ENCODE measurements at places on chromosomes 11 and 22.
A peak's percentile ranks its signal among the peaks of the same experiment; 100 is the strongest.

- no peak for DNase-seq
These were observed 28.5 kb upstream of the CSNK1E start for GRCh38 chr22:38345782-38346181.

- peak; percentile 4 for DNase-seq
These were observed 1.0 kb upstream of the ZNF143 start for GRCh38 chr11:9459667-9460321.

DNA sequence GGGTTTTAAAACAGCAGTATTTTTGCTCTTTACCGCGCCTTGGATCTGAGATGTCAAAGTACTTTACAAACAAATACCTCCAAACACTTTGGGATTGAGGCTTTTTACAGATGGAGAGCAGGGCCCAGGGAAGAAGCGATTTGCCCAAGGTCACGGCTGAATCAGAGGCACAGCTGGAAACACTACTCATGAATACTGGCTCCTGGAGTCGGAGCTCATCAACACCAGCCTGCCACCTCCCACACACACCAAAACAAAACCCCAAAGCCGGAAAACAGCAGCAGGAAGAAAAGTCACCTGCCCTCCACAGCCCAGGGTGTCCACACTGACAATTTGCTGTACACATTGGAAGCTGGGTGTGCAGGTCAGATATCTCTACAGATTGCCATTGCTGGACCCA is 339.4 kb downstream of the CADM1 start:
- DNase-seq: no peak

GRCh38 chr11:8809241-8809938 is 101.6 kb upstream of the AKIP1 start:
- DNase-seq: no peak

DNA sequence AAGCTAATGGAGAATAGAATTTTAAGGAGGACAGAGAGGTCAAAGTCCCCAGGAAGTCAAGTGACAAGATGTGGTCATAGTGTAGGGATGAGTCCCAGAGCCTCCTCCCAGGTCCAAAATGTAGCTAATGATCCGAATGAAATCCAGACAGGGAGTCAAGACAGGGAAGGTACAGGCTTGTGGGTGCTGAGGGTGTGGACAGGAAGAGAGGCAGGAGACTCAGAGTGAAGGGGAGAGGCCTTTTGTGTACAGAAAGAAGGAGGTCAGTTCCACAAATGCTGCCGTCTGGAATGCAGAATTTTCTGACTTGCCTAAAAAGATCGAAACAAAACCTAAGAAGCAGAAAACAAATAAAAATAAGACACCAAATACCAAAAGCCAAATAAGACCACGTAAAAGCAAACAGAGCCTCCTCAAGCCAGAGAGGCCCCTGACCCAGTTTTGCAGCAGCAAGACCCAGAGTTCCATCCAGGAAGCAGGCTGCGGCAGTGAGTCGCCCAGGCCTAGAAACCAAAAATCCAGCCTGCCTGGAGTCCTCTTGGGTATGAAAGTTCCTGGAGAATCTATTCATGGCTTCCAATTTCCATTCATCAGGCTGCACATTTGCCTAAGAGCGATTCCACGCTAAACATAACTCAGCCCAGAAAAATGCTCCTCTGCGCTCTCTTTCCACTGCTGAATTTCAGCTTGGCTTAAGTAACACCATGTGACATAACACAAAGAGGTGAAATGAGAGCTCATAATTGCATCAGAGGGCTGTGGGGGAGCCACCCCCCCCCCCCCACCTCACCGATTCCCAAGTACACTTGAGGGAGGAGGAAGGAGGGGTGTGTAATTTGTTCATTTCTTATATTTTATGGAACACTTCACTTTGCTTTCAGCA is 71.2 kb downstream of the KIRREL3 start:
- no peak for DNase-seq

DNA sequence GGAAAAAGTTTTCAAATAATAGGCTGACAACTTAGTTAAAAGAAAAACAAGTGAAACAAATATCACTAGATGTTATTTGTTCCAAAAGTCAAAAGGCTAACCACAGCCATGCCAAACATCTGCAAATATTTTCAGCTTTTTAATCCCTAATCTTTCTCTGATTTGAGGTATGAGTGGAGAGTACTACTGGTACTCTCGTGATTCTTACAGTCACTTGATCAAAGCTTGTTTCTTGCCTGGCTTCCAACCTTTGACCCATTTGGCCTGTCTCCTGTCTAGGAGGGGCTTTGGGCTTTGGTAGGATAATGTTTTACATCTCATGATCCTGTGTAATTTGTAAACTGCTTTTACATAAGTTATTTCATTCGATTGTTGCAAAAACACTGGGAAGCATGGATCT is 301.8 kb upstream of the SORL1-AS1 start:
- no peak for DNase-seq

GRCh38 chr22:26828311-26828710 is 170.9 kb downstream of the MIAT start:
- DNase-seq: no peak

DNA sequence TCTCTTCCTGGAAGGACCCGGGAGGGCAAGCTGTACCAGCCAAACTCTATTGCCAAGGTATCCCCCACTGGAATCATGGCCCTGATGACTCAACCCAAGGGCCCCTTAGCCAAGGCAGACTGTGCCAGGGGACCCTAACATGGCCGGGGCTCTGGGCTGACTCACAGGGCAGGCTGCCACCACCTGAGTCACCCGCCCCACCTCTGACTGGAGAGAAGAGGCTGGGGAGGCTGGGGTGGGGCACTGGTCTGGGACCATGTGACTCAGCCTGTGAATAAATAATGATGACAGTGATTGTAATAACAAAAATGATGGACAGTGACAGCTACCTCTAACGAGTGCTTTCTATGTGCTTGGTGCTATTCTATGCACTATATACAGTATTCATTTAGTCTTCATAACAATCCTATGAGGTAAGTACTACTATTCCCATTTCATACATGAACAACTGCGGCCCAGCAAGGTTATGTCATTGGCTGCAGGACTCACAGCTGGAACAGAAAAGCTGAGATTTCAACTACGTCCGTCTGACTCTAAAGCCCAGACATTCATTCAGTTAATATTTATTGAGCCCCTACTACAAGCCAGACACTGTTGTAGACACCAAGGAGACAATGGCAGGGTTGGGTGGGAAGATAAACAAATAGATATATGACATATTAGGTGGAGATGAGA is 84.2 kb downstream of the FBXO7 start:
- no peak for DNase-seq

GRCh38 chr22:19823191-19823901 is 31.3 kb downstream of the GNB1L start:
- DNase-seq: no peak

GRCh38 chr11:4514196-4514595 is 30.8 kb upstream of the OR52M1 start:
- no peak for DNase-seq

DNA sequence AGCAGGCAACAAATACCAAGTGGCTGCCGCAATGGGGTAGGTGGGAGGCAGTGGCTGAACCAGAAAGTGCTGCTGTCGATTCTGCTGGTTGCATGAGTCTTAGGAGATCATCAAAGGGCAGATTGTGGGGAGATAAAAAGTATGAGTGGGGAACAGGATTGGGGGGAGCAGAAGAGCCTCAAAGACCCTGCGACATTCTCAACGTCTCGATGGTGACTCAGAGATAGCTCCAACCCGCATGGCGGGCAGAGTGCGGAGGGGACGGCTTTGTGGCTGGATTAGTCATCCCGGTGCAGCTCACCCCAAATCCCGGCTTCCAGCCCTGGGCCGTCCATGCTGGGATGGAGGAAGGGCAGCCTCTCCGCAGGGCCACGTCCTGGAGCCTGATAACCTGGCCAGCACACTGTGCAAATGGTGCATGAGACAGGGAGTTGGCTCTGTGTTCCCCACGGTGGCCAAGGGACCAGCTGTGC is 11.6 kb upstream of the RTN4R start:
- DNase-seq: no peak

GRCh38 chr11:108697872-108698473 is 33.1 kb downstream of the DDX10 start:
- DNase-seq: peak; percentile 53

DNA sequence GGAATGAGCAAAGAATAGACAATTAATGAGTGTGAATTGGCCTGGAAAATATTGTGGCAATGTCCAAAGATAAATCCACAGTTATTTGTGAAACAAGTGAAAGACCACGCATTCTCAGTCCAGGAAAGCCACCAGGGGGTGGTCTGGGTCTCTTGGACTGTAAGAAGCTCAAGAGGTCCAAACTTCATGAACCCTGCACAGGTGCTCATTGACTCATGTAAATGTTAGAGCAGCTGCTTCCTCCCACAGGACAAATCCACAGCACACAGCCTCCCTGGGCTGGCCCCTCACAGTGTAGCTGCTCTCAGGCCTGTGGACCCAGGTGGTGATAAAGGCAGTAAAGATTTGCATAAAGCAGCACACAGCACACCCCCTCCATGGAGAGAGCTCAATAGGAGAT is 114.0 kb downstream of the ZNF280B start:
- DNase-seq: peak; percentile 44

GRCh38 chr11:122453586-122453985 is 201.9 kb upstream of the UBASH3B start:
- DNase-seq: no peak

- no peak for DNase-seq
These were observed 45.4 kb upstream of the NTM start for GRCh38 chr11:131324921-131325570.

DNA sequence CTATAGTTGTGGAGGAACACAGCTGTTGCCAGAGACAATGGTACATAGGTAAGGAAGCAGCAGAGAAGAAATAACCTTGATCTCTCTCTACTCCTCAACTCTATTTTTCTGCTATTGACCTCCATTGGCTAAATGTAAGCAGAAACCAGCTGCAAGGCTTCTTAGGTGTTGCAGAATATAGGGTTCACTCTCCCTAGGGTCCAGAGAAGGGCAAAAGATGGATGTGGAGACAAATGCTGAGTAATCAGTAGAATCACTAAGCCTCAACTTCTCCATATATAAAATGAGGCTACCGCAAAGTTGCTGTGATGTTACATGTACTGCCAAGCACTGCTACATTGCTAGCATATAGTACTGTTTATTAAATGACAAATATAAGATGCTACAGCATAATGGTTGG is 120.6 kb downstream of the PDE3B start:
- no peak for DNase-seq

GRCh38 chr11:74282914-74283371 is 28.5 kb downstream of the P4HA3 start:
- no peak for DNase-seq

GRCh38 chr11:66912361-66912760 is 45.8 kb downstream of the PC start:
- DNase-seq: no peak

- DNase-seq: no peak
These were observed 8.2 kb downstream of the SERPIND1 start for GRCh38 chr22:20782083-20782482.

GRCh38 chr11:5269715-5270147 is at the start of gene HBE1:
Gene HBE1 (minus strand): TSS chr11:5269945. CDS start chr11:5269890, 55 bp downstream.
- DNase-seq: no peak

DNA sequence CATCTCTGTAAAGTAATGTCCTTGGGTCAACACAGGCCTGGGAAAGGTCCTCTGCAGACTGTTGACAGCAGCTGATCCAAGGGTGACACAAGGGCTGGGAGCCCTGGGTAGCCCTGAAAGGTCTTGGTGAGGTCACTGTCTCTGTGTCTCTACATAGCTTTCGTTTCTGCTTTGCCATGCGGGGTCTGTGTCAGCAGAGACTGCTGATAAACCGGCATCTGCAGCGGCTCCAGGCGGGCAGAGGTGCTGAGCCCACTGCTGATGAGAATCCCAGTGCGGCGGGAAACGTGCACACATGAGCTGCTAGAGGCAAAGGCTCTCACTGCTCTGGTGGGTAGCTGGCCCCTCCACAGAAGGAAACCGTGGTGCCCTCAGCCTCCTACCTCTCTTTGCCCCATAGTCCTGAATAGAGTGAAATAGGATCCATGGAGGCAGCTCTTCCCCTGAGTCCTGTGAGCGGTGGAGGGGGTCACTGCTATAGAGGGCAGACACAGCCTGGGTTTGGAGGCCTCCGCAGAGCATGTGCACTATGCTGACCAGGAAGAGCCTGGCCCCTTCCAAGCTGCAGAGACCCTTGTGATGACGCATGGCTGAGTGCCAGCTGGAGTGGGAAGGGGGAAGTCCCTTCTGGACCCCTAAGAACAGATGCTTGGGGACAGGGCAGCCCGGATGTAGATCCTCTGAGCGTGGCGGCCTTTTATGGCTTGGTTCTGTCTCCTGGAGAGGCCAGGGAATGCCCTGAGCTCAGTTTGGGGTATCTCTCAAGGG is 17.8 kb upstream of the ST3GAL4 start:
- no peak for DNase-seq

GRCh38 chr22:17647991-17648390 is 9.4 kb downstream of the BCL2L13 start:
- DNase-seq: no peak

DNA sequence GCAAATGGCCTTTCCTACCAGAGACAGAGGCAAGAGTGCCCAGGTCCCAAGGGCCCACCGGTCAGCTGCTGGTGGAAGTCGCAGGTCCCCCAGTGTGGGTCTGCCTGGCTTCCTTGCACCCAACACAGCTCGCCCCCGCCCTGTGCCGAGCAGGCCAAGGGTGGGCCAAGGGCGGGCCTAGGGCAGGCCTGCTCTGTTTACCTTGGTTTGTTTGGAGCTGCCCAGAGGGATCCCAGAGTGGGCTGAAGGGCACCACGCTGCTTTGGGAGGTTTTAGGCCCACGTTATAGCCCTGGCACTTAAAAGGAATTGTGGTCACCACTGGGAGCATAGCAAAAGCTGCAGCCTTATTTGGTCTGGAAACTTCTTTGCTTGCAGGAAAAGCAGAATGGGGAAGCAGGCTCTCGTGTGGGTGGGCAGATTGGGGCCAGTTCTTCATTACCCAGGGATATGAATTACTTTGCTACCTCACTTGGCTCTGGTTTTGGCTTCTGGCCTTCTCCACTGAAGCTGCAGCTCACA is 38.0 kb downstream of the MRGPRD start:
- no peak for DNase-seq

DNA sequence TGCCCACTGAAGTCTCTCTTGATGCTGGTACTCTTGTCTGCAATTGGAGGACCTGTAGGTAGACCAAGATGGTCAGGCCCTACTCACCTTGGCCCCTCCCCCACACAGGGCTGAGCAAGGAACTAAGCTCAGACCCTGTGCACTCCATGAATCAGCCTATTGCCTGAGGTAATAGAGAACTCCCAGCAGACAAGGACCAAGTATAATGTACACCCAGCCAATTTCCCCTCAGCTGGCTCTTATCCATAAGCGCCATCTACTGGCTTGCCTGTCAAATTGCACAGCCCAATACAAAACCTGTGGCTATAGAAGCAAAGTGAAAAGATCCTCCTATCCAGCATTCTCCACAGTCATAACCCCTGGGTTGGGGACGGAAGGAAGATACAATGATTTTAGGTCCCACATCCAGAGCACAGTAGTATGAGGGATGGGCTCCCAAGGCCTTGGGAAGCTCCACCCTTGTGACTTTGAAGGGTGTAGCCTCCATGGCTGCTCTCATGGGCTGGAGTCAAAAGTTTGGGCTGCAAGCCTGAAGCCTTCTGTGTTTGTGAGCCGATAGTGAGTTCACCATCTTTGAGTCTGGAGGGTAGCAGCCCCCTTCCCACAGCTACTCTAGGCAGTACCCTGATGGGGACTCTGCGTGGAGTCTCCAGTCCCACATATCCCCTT is 56.0 kb downstream of the GLYATL2 start:
- DNase-seq: peak; percentile 45

- DNase-seq: no peak
These were observed 2.9 kb upstream of the APOA1 start for GRCh38 chr11:116840224-116840745.

Data from NCI-H774 (cell line).